ENCODE measurements at places on chromosomes 12 and 14.
A peak's percentile ranks its signal among the peaks of the same experiment; 100 is the strongest.

DNA sequence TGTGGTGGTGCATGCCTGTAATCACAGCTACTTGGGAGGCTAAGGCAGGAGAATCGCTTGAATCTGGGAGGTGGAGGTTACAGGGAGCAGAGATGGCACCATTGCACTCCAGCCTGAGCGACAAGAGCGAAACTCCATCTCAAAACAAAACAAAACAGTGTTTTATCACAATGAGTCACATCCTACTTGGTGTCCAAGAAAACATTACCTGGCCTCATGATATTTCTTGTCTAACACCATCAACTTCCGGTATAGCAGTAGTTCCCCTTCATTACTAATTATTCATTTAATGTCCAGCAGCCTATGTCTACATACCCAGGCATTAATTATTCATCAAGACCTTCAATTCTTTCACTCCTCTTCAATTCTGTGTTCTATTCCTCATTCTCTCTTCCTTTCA is 115.5 kb downstream of the CCDC59 start:
- no peak for DNase-seq

GRCh38 chr14:90513161-90514014 is 116.6 kb downstream of the CALM1 start:
- peak; percentile 56 for DNase-seq

DNA sequence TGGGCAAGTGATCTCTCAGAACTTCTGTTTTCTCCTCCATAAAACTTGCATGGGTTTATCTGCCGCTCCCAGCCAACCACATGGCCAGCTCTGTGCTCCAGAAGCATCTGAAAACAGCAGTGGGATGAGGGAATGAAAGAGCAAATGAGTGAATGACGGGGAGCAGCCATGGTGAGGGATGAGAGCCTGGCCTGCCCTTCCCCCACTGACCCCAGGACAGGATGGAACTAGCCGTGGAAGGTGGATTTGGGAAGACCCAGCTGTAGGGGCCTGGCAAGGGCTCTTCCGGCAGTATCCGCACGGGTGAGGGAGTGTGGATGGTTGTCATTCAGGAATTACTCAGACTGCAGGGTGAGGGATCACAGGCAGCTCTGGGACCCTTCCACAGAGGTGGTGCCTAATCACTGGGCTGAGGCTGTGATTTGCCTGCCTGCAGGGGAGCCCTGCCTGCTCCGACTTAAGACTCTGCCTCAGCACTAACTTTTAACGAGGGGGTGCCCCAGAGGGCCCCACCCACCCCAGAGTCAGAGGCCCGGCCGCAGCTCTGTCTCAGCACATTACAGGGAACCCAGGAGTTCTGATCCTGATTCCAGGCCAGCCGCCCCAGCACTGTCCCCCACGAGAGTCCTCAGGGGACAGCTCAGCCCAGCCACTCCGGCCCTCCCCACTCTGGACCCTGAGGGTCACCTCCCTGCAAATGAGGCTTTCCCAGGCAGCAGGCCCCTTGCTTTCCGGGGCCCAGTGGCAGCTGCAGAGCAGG is 136.8 kb upstream of the C14orf180 start:
- DNase-seq: no peak

GRCh38 chr14:52949711-52950409 is 990 bp downstream of the FERMT2 start:
- DNase-seq: peak; percentile 26

- no peak for DNase-seq
Measured at GRCh38 chr12:89040146-89040964, 311.9 kb downstream of the DUSP6 start.

GRCh38 chr14:25908277-25909044 is 689.4 kb downstream of the NOVA1 start:
- DNase-seq: no peak

DNA sequence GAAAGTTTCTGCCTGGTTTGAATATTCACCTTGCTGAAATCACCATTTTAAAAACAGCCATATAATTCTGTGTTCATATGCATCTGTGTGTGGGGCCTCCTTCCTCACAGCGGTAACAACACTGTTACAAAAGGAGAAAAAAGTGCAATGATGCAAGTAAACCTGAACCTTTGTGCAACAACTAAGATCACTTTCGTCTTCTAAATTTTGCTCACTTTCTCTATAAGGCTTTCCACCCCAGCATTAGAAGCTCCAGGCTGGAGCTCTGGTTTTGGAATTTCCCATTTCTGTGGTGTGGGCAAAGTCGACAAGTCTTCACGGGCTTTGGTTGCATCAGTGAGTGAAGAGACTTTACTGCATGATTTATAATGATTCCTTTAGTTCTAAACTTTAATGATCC is 18.4 kb downstream of the FGD6 start:
- DNase-seq: no peak

DNA sequence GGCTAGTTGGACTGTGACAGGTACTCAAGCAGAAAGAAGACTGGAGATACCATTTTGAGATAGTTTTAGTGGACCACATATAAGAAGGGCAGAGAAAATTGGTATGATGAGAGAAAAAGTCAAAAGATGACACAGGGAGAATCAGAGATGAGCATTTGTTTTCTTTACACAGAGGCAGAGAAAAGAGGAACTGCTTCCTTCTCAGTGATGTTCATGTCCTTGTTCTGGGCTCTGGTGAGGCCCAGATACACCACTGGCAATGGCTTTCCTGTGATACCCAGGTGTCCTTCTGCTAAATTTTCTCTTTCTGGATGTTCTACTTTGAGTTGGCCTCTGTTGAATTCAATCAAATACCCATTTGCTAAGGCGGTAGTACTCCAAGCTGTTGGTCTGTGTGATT is 1782.7 kb upstream of the SEL1L start:
- DNase-seq: no peak

- no peak for DNase-seq
Measured at GRCh38 chr14:64500088-64500487, 3.5 kb downstream of the ZBTB25 start.

DNA sequence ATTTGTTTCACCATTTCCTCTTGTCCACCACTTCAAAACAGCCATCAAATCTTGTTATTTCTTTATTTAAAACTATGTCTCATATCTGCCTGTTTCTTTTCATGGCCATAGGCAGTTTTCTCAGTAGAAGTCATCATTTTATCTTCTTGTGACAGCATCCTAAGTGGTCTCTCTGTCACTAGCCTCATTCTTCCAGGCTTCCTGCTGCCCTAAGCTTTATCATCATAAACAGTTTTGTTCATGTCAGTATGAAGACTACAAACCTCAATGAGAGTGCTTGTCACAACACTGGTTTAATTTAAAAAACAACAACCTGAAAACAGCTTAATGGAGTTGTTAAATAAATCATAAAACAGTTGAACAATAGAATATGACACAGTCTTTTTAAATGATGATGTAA is 387.8 kb upstream of the RPL10L start:
- no peak for DNase-seq

GRCh38 chr14:36313206-36313605 is 7.2 kb downstream of the MBIP start:
- DNase-seq: no peak

GRCh38 chr14:95489214-95490137 is 27.0 kb downstream of the SYNE3 start:
- DNase-seq: no peak

- DNase-seq: no peak
Measured at GRCh38 chr12:26830363-26830762, 2.6 kb downstream of the ITPR2 start.

DNA sequence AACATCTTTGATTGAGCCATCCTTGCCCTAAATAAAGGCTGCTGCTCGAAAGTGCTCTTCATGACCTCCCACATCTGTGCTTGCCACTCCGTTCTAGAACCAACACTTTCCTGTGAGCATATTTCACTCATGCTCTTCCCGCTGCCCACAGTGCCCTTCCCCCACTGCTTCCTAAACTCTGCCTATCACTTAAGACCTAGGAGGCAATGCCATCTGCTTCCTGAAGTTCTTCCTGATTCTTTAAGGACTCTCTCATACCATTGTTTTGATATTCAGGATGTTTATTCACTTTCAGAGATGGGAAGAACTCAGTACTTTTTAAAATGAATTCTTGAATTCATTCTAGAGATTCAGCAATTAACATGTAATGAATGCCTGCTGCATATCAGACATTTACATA is 49.9 kb downstream of the ZFYVE21 start:
- DNase-seq: no peak

GRCh38 chr12:58529897-58530741 is 390.2 kb downstream of the LRIG3 start:
- DNase-seq: no peak

GRCh38 chr14:91281346-91281745 is 36.8 kb upstream of the GPR68 start:
- DNase-seq: no peak

DNA sequence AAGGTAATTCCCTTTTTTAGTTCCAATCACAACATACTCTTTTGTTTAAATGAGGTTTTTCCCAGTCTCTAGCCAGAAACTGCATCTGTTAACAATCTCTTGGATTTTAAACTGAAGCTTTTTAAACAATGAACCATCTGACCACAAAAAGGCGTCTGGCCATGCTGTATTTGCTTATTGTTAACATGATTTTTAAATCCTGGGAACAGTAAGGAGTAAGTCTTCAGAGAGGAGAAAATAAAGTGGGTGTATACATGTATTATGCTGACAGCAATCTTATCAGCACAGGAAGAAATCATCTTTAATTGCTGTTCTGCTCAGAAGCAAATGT is 106.2 kb downstream of the DAAM1 start:
- no peak for DNase-seq

GRCh38 chr12:101590383-101590782 is 4.4 kb upstream of the MYBPC1 start:
- DNase-seq: no peak

- DNase-seq: no peak
Measured at GRCh38 chr12:106814714-106815113, 40.2 kb downstream of the RIC8B start.

- DNase-seq: no peak
Measured at GRCh38 chr14:90276646-90277367, 20.5 kb downstream of the PSMC1 start.

GRCh38 chr12:42611571-42612230 is 22.2 kb upstream of the PRICKLE1 start:
- DNase-seq: no peak

DNA sequence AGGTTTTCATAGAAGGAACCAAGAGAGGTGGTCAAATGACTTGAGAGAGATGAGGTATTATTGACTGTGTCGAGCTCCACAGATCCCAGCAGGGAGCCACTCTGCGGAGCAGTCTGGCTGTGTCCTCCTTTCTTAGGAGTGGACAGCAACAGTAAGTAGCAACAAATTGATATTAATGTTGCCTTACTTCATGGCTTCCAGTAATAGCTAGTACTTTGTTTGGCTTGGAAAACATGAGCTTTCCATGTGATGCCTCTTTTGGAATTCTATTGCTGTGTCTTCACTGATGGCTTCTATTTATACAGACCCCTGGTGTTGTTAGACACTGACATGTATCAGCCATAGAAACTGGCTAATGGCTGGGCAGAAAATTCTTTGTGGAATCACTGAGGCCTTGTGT is 531.2 kb upstream of the CCDC196 start:
- no peak for DNase-seq

DNA sequence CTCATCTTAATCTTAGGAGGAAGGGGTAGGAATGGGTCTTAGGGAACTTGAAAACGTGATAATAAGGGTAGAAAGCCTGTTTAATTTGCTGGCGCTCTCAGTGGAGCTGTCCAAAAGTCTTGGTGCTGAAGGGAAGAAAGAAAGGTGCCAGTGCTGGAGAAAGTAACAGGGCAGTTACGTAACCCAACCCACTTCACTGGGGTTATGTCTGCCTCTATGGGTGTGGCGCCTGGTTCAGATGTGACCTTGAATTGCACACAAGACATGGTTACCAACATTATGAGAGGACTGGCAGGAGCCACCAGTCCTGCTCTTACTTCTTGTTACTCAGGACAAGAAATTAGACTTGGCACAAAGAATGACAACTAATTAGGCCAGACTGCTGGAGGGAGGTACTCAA is 18.6 kb upstream of the GPATCH2L start:
- peak; percentile 23 for DNase-seq

DNA sequence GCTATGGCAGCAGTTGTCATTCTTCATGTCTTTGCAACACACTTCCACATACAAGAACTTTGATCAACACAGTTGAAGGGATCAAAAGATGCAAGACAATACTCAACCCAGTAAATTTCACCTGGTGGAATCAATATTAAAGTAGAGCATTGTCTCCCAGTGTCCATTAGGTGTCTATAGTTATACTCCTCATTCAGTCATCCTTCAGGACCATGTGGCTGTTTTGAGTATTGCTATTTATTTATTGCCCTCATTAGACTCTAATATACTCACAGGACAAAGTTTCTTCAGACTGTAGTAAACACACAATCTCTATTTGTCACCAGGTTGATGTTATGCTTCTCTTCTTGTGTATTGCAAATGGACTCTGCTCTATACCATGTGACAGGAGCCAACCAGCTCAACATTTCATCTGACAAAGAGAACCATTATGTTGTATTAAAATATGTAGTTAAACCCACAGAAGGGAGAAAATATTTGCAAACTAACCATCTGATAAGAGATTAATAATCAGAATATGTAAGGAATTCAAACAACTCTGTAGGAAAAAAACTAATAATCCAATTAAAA is 146.6 kb downstream of the TGFB3 start:
- DNase-seq: no peak

DNA sequence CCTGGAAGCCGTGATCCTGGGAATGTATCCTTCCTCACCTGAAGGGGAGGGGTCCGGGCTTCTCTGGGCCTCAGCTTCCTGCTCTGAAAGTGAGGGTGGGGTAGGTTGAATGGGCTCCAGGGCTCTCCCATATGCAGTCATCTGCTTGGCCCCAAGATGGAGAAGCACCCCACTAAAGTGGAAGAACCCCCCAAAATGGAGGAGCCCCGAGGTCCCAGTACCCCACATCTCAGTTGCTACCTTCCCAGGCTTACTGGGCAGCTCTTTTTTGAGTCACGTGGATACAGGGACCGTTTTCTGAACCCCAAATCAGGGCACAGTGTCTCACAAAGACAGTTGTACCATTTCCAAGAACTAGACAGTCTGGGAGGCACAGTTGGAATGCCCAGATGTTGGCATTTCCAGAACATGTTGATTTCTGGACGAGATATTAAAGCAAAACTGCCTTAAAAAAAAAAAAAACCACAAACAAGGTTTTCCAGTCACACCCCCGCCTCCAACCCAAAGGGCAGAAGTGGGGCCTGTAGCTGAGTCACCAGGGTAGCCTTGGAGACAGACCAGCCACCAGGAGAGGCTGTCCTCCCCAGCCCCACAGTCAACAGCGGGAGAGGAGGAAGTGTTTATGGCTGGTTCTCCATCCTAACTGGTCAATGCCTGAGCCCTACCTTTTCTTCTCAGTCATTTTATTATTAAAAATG is 12.1 kb downstream of the VASH1 start:
- no peak for DNase-seq

GRCh38 chr12:101221301-101221700 is 11.3 kb upstream of the SLC5A8 start:
- no peak for DNase-seq

GRCh38 chr12:30796891-30797371 is 42.2 kb upstream of the CAPRIN2 start:
- no peak for DNase-seq

- DNase-seq: no peak
Measured at GRCh38 chr12:132517740-132518100, 27.8 kb downstream of the FBRSL1 start.

DNA sequence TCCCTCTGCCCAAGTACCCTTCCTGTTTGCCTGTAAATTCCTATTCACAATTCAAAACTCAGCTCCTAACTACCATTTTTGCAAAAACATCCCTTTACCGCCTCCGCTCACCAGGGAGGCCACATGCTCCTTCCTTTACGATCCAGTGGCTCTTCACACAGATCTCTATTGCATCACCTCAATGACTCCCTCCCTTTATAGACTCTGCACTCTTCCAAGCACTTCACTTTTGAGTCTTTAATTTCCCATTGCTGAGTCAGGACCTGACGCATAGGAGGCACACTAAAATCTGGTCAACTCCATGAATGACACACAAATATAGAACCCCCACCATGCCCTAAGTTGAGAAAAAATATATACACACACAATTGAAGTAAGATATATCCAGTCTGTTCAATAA is 45.9 kb downstream of the PPP1R13B start:
- no peak for DNase-seq

Data from NCI-H460 (cell line).